ENCODE measurements at places on chromosomes 3 and 15.

DNA sequence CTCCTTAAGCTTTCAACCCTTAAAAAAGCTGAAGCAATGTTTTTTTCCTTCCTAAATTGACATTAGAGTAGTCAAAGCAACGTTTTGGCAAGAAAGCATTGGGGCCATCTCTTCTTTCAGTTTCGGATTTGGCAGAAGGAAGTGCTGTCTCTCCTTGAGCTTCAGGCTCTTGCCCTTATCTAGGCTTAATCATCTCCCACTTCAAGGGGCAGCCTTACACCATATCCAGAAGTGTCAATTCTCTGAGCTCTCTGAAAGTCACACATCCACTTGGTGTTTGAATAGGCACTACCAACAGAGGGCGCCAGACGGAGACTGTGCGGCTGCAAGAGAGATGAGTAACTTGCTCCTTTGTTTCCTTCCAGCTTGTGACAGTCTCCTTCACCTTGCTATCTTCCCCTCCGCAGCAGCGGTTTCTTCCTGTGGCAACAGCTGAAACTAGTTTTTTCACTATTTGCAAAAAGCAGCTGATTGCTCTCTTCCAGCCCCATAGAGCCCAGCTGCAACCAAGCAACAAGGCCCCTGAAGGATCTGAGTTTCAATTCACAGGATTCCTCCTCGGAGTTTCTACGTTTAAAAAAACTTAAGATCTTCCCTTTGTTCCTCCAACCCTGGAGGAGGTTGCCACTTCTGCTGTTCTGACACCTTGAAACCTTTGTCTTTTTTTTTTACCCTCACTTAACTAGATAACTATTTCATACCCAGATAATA is 147.0 kb upstream of the SLCO3A1 start:
- peak; percentile 59 for DNase-seq

- no peak for DNase-seq
Measured at GRCh38 chr15:59200560-59200959, 6.1 kb upstream of the LDHAL6B start.

GRCh38 chr3:39752751-39753150 is 56.7 kb upstream of the MYRIP start:
- DNase-seq = no peak

GRCh38 chr15:65286069-65286703 is 497 bp downstream of the PARP16 start:
- no peak for DNase-seq

DNA sequence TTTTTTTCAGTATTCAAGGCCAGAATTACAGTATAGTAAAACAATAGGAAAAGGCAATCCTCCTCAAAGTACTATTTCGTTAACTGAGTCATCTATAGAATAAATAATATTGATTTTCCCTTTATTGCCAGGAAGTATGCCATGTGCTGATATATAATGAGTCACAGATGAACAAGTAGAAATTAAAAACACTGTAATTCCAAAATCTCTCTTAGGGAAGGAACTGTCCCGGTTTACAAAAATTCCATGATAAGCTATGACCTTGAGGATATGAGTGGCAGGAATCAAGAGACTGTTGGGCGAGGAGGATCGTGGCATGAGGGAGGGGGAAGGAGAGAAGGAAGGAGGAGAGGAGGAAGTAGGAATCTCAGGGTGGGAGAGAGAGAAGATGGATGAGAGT is 166.0 kb upstream of the ICE2 start:
- DNase-seq = no peak

All from NCI-H1092 (cell line).